Bronchial epithelial cell (primary cell): ENCODE measurements at places on chromosomes 5 and 9. TPM values are rescaled to one million over a fixed set of nuclear protein-coding genes. Genes with fewer than 3 reads are reported as not detected.

DNA sequence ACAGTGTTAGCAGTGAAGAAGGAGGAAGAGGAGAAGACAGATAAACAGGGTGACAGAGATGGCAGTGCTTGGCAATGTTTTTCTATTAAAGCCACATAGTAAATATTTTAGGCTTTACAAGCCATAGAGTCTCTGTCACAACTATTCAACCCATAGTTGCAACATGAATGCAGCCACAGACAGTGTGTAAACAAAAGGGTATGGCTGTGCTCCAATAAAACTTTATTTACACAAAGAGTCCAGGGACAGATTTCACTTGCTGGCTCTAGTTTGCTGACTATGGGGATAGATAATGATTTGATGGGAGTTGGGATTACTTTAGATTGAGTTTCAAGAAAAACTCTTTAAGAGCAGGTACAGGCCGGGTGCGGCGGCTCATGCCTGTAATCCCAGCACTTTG lies 224.8 kb upstream of the SEMA6A start:
- no peak for DNase-seq

DNA sequence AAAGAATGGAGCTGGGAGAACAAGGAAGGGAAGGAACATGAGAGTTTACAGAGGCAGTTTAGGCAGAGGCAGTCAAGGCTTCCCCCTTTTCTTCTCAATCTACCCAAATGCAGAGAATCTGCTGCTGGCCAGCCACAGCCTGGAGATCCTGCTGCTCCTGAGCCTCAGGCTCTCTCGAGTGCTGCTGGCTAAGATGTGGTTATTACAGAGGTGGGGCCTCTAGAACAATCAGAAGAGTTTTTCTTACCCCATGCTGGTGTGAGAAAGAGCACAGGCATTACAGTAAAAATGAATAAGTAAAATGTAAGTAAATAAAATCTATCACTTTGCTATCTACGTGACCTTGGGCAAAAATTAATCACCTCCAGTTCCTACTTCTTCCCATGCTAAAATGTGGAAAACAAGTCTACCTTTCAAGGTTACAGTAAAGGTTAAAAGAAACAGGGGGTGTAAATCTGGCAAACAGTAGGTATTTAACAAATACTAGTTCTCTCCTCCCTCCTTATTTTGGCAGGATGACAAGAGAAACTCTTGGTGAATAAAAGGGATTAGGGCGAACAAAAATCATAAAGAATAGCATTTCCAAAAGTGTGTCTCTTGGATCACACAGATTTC lies 31.1 kb downstream of the FBXW11 start:
- no peak for DNase-seq

- DNase-seq, result peak; percentile 82
Observed at GRCh38 chr9:6757132-6757455, 679 bp upstream of the KDM4C start.

- no peak for DNase-seq
Observed at GRCh38 chr5:68217047-68217355, 1.4 kb downstream of the PIK3R1 start.

GRCh38 chr5:72537166-72537565 lies 30.0 kb upstream of the ZNF366 start:
- no peak for DNase-seq

- DNase-seq, result no peak
Observed at GRCh38 chr5:97010606-97011005, 74.7 kb downstream of the LNPEP start.

DNA sequence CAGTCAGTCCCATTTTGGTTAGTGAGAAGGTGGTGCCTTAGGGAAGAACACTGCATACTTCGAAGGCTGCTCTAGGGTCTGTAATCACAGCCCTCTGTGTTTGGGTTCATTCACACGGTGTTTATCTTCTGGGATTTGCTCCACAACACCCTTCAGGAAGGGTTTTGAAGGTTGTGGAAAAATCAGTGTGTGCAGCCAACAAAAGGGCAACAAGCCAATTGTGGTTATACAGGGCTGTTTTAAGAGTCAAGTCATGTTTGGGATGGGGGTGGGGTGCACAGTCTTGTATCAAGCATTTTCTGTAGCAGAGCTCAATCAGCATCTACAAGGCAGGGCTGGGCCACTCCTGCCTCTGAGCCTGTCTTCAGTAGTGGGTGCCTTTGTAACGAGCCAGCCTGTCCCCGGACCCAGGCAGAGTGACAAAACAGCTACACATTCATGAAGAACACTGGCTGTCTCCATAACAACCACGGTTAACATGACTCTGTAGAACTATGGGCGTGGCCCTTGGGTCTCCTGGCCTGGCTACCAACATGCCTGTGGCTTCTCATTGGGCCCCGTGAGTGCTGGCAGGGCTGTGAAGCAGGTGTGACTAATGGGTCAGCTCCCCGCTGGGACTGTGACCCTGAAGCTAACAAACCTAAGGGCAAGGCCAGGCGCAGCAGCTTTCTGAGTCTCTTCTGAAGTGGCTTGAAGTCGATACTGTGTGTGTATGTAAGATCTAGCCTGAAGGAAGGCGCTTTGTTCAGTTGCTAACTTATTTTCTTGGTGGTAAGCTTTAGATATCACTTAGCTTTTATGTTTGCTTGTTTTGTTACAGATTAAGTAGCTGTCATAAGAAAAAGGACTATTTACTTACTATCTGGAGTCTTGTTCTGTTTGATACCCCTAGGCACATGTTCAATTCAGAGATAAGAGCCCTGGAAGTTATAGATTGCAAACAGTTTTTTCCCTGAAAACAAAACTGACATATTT lies 27.9 kb upstream of the GOLM1 start:
- DNase-seq, result peak; percentile 83

Gene CCDC192
- total RNA-seq, result not detected in 2 replicates

Gene SCGB3A1
- total RNA-seq, result not detected in 2 replicates

Gene ZFP37
- 0.77 and 0.79 TPM in 2 replicates for total RNA-seq

Gene PTGES
- total RNA-seq, result 0.90 and 11.1 TPM in 2 replicates
